ENCODE measurements at places on chromosomes 11 and 22.

- no peak for DNase-seq
These were observed 25.8 kb downstream of the LRP5 start for GRCh38 chr11:68338051-68338780.

DNA sequence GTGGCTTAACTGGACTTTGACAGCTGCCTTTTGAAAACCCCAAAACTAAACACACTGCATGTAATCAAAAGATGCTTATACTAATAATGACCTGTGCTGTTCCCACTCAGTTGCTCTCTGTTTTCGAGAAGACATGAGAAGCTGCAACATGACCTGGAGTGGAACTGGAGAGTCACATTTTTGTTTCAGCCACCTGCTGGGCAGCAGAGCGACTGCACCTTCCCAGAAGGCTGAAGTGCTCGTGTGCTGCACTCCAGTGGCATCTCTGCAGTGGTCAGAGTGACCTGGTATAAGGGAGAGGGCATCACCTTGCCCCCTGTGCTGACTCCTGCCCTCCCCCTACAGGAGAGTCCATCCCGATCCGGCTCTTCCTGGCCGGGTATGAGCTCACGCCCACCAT lies 8.6 kb downstream of the THYN1 start:
- no peak for DNase-seq

DNA sequence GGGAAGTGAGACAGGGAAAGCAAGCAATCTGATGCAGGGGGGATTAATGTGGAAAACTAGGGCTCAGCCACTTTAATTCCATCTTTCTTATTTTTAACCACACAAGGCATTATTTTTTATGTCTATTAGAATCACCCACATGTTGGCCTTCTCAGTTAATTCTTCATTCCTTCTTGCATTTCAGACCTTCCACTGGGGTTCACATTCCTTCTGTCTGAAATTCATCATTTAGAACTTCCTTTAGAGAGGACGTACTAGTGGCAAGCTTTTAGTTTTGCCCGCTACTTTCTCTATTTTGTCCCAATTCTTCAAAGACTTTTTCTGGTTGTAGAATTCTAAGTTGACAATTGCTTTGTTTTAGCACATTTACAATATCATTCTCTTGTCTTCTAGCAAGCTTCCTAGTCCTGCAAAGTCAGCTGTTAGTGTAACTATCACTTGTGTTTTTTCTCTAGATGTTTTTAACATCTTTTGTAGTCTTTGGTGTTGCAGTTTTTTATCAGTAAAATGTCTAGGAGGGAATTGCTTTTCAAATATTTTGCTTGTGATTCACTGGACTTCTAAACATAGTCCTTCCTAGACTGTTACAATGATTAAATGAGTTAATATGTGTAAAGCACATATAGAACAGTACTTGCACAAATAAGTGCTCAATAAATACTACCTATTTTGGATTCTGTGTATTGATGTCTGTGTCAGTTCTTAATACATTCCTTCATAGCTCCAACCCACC lies 5.5 kb upstream of the NNMT start:
- no peak for DNase-seq

- DNase-seq = no peak
These were observed 65.4 kb downstream of the MICAL2 start for GRCh38 chr11:12175694-12176241.

DNA sequence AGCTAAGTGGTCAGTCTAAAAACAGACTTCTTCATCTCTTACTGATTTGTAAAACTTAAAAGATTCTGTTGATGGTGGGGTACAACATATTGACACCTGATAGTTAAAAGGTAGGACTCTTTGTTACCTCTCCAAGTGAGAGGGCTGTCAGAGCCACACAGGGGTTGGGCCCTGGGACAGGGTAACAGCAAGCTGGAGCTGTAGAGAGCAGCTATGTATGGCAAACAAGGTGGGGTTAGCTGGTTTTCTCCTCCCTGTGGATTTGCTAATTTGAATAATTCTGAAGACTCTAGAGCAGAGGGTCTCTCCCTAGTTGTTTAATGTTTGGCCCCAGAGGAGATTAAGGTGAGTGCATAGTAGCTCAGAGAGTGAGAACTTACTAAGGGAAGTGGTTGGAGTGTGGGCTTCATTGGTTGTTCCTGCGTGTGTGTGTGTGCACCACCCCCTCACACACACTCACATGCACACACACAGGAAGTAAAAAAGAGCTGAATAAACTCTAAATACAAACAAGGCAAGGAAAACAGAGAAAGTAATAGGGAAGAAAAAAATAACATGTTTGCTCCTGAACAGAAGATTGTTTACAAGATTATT lies 9.2 kb upstream of the GAS2 start:
- DNase-seq = no peak

GRCh38 chr22:31840585-31840984 lies 86.8 kb downstream of the DEPDC5 start:
- no peak for DNase-seq

GRCh38 chr22:26781596-26781995 lies 124.2 kb downstream of the MIAT start:
- DNase-seq = no peak

DNA sequence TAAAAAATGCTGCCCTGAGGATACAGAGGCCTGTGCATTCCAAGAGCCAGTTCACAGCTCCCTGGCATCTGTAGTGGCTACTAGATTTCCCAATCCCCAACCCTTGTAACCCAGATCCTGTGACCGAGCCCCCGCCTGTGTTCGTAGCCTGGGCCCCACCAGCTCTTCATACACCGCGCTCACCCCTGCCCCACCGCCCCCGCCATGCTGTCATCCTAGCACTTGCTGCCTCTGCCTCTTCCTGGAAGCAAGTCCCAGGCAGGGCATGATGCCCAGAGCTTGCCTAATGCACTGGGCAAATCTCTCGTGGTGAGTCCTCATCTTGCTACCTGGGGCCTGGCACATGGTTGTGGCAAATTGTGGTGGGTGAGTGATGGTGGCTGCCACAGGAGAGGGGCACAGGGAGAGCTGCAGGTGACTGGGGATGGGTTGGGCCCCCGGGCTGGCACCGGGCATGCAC lies 7.1 kb downstream of the MGAT3 start:
- peak; percentile 19 for DNase-seq

- DNase-seq = no peak
These were observed 43.1 kb upstream of the CEP295 start for GRCh38 chr11:93618371-93618770.

- no peak for DNase-seq
These were observed 27.3 kb upstream of the CREB3L1 start for GRCh38 chr11:46249938-46250744.

DNA sequence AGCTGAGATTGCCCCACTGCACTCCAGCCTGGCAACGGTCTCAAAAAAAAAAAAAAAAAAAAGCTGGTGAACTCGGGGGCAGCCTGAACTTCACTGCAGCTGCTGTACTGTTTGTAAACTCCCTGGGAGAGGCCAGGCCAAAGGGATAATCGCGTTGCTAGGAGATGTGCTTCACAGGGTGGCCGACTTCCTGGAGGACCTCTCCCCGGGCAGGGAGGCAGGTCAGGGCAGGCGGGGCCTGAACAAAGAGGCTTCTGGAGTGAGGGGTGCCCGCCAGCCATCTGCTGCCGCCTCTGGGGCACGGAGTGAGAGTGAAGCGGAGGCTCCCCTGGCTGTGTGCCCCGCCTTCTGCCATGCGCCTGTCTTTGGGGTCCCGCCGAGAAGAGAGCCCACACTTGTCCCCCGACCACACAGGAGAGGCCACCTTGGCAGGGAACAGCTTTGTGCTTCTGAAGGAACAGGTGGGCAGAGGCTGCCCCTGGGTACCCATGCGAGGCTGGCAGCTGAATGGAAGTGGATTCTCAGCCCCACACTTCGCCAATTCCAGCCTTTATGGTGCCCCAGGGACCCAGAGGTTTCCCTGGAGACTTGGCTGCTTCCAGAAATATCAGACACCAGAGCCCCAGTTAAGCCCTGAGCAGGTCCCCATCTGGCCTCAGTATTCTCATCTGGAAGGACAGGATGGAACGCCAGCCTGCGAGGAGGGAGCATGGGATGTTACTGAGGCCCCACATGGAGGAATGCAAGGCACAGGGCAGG lies 29.6 kb downstream of the TMEM184B start:
- DNase-seq = peak; percentile 68

DNA sequence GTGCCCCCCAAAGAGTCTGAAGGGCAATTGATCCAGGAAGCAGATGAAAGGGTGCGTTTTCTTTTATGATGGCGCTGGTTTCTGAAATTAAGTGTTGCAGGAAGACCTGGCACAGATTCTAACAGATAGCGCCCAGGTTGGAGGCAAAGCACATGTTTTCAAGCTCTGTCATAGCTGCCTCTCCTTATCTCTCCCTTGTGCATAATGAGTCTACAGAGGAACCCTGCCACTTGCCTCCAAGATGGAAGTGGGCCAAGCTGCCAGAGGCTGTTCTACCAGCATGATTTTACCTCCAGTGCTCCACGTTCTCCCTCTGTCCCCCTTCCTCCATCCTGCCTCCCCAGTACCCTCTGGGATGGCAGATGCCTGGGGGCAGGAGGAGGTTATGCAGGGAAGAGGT lies 30.0 kb upstream of the TLCD5 start:
- DNase-seq = no peak

DNA sequence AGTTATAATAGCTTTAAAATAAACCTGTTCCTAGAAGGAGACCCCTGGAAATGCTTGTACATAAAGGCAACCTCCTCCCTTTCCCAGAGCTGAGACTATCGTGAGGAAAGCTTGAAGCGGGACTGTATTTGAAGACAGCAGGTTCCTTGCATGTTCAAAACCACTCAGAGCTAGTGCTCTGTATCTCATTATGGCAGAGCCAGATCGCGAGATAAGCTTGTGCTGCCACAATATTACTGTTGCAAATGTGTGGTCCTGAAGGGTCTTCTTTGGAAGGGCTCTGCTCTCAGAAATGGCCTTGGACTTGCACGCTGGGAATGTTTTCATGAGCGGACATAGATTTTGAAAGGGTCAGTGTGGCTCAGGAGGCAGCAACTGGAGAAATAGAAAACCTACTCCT lies 168.2 kb downstream of the KIRREL3 start:
- no peak for DNase-seq

- no peak for DNase-seq
These were observed 1.6 kb downstream of the CADM1 start for GRCh38 chr11:115502636-115503082.

DNA sequence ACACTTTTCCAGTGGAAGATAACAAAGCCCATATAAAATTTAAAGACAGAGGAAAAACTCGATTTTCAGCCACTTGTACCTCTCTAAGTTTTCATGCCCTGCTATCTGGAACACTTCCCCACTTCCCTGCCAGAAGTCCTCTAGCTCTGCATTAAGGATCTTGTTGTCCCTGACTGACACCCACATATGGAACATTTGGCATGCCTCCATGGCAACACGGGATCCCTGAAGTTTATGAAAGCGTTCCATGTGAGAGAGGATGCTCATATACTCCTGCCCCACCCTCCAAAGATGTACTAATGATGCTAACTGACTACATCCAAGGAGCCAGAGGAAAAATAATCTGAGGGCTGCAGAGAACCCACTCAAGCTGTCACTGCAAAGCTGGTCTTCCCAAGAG lies 8.8 kb upstream of the C11orf91 start:
- DNase-seq = peak; percentile 55

- DNase-seq = no peak
These were observed 738.6 kb downstream of the BRD1 start for GRCh38 chr22:49088801-49089791.

- DNase-seq = no peak
These were observed 929.9 kb downstream of the BRD1 start for GRCh38 chr22:48897645-48898370.

DNA sequence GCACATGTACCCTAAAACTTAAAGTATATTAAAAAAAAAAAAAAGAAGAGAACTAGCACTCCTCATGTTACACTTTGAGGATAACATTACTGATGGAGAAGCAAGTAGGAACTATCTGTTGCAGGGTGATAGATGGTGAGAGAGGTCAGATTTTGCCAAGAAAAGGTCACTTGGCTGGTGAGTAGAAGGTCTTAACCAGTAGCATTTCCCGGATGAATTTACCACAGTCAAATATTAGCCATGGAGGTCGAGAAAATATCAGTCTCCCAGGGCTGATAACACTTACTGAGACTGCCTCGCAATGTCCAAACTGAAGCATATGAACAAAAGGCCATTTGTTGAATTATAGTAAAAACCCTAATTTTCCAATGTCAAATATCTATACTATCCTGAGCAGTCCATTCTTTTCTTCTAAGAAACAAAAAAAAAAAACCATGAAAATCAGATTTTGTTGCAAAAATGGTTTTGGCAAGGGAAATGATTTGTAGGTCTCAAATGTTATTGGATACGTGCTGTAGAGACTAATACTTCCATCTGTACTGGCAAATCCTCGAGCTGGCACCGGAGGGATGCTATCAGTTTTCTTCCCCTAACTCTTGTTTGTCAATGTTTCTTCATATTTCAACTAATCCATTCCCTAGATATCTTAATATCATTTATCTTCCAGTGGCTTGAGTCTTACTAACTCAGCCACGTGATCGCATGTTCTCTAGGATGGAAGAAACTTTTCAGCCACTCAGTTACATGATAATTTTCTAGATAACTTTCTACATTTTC lies 14.5 kb upstream of the BBOX1 start:
- no peak for DNase-seq

GRCh38 chr11:21414953-21415352 lies 745.6 kb downstream of the NELL1 start:
- DNase-seq = no peak

- DNase-seq = no peak
These were observed 8.0 kb upstream of the CD82 start for GRCh38 chr11:44557464-44557863.

DNA sequence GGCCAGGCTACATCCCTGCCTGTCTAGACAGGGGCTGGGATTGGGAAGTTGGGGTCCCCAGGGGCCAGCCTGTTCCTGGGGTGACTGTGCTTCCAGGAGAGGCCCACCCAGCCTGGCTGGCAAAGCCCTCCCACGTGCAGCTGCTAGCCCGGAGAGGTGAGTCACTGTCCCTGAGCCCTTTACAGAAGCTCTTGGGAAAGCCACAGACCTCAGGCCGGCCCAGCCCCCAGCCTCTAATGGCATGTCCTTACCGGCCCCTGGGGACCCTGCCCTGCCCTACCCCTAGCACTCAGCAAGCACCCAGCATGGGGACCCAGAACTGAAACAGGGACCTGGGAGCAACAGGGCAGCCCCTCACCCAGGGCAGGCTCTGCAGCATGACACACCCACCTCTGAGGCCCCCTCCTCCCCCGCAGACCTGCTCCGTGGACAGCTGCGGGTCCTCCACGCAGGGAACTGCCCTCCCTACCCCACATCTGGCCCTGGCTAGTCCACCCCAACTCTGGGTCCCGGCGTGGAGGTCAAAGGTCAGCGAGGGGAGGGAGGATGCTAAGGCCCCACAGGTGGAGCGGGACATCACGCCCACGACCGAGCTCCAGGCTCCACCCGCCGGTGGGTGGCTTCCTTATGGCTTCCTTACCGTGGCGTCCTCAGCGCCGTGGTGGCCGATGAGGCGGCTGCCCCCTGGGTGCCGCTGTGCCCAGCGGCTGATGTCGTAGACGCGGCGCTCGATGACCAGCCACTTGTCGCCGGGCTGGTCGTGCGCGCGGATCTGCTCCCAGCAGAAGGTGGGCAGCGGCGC lies 615 bp downstream of the FADS3 start:
- no peak for DNase-seq

DNA sequence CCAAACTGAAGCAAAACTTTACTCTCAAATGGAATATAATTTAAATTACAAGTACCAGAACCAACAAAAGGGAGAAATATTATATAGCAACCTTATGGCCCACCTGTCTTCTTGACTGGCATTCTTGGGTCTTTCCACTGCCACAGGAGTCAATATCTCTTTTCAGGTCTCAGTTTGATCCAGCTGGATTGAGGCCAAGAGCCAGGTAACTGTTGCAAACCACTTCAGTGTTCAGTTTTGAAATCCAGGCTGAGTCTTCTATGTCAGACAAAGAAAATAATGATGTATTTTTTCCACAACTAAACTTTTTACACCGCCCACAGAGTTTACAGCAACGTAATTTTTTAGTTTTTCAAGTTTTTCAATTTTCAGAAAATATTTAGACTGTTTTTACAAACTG lies 648 bp downstream of the DLG2 start:
- no peak for DNase-seq
